ENCODE measurements at places on chromosomes 2 and 18. TPM values are rescaled to one million over a fixed set of nuclear protein-coding genes. Genes with fewer than 3 reads are reported as not detected.

Gene RASGRP3
- 1.6 TPM for total RNA-seq

Gene CCDC93
- 13.2 TPM for total RNA-seq

Gene CLEC4F
- total RNA-seq, result not detected

Gene TTN
- total RNA-seq, result 0.01 TPM

Gene CDKL4
- not detected for total RNA-seq

Gene SNRNP200
- total RNA-seq, result 132 TPM

Gene QPCT
- total RNA-seq, result 18.6 TPM

Gene ICOS
- total RNA-seq, result not detected

Gene FSIP2
- not detected for total RNA-seq

Gene NOSTRIN
- 2.2 TPM for total RNA-seq

Gene ZNF519
- 2.1 TPM for total RNA-seq

Gene INPP5D
- 0.69 TPM for total RNA-seq

Gene EFR3B
- 17.9 TPM for total RNA-seq

Gene NOL4
- total RNA-seq, result not detected

Gene GCG
- total RNA-seq, result not detected
